ENCODE measurements at places on chromosomes 6 and 20.

- no peak for DNase-seq
These were observed 143.8 kb downstream of the BTBD3 start for GRCh38 chr20:12061466-12061865.

- DNase-seq = no peak
These were observed 19.8 kb upstream of the TGM3 start for GRCh38 chr20:2276015-2276414.

- DNase-seq = no peak
These were observed 668.9 kb upstream of the CITED2 start for GRCh38 chr6:140043357-140043756.

GRCh38 chr6:57035549-57035948 is 10.9 kb upstream of the KIAA1586 start:
- DNase-seq = no peak

- DNase-seq = no peak
These were observed 29.3 kb downstream of the ADGRG6 start for GRCh38 chr6:142331075-142331551.

- DNase-seq = no peak
These were observed 49.0 kb downstream of the MDGA1 start for GRCh38 chr6:37648465-37649330.

GRCh38 chr6:128316258-128316929 is 204.0 kb downstream of the PTPRK start:
- DNase-seq = no peak

GRCh38 chr6:7073082-7073820 is 34.5 kb upstream of the RREB1 start:
- no peak for DNase-seq

DNA sequence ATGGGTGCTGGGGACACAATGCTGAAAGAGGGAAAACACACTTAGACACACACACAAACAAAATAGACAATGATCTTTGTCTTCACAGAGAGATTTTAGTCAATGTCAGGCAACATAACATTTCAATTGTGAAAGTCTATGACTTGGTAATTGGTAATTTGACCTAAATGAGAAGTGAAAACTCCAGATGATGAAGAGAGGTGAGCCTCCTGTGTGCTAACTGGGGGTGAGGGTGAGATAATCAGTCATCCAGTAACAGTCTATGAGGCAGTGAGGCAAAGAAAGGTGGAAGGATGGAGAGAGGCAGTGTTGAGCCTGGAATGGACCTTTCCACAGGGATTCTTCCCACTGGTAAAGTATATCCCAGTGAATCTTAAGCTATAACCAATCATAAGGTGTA is 744.2 kb downstream of the MAFB start:
- DNase-seq = no peak

GRCh38 chr6:41375598-41376151 is 40.3 kb downstream of the NCR2 start:
- DNase-seq = no peak

- DNase-seq = no peak
These were observed 113.0 kb downstream of the SYCP2 start for GRCh38 chr20:59820204-59821041.

DNA sequence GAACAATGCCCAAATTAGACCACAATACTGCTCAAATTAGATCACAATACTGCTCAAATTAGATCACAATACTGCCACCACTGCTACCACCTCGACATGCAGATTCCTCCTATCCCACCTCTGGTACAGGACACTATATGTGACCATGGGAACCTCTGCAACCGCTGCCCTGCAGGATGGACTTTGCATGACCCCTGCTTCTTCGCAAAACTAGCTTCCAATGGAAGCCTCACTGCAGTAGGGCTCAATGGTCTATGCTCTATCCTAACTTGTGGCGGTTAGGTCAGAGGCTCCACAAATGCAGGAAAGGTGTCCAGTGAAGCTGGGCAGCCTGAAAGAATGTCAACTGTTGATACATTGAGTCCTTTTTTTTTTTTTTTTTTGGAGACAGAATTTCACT is 7.8 kb upstream of the TXNDC5 start:
- no peak for DNase-seq

DNA sequence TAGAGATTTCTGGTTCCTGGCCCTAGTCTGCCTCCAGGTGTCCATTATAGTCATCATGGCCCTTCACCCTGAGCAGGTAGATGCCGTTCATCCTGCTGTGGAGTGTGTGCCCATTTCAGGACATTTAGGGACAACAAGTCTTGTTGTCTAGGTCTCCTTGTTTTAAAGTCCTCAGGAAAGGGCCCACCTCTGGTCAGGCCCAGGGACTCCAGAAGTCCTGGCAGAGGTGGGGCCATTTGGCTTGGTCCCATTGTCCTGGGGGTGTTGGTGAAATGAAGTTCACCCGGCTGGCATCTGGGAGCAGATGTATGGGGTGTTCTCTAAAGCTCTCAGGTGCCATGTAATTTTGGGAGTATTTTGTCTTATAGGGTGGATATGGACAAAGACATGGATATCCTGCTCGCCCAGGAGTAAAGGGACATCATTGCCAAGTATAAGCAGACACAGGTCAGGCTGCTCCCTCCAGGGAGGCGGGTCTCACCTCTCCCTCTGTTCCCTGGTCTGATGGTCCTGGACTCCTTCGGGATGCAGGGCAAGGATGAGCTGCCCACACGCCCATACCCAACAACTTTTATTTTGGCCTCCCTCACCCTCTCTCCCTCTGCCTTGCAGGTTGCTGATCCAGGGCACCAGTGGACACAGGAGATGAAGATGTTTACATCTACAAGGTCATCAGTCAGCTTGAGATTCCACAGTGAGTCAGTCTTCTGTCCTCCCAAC is 31.7 kb upstream of the MAS1L start:
- DNase-seq = no peak

GRCh38 chr20:58636983-58637421 is 14.1 kb upstream of the STX16 start:
- no peak for DNase-seq

DNA sequence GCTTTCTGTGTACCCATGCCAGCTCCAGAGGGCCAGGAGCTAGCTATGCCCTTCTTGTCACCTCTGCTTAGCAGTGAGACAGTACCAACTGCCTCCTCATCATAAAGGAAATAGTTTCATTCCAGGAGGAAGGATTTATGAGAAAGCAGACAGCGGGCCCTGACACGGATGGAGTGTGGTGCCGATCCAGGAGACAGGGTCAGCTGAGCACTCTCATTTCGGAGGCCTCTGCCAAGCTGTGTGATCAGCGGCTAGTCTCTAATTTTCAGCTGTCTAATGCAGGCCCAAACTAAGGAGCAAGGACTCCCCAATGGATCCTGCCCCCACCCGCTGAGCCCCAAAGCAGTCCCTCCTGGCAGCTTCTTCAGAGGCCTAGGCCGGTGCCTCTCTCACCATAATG is 103.1 kb downstream of the LRFN2 start:
- no peak for DNase-seq

DNA sequence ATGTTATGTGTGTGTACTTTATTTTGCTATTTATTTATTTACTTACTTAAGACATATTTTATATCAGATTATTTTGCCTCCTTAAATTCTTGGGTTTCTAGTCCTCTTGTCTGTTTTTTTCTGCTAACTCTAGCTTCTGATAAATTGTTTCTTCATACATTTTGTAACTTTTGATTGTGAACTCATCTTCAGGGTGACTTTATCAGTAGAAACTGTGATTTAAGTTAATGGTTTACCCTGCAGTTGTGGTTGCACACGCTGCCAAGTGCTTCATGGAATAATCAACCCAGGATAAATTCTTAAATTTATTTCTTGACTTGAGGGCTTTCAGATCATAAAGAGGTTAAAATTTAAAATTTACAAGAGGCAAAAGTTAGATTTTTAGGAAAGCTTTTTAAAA is 173.3 kb downstream of the CENPW start:
- no peak for DNase-seq

GRCh38 chr6:156031516-156031915 is 575.9 kb upstream of the NOX3 start:
- no peak for DNase-seq

DNA sequence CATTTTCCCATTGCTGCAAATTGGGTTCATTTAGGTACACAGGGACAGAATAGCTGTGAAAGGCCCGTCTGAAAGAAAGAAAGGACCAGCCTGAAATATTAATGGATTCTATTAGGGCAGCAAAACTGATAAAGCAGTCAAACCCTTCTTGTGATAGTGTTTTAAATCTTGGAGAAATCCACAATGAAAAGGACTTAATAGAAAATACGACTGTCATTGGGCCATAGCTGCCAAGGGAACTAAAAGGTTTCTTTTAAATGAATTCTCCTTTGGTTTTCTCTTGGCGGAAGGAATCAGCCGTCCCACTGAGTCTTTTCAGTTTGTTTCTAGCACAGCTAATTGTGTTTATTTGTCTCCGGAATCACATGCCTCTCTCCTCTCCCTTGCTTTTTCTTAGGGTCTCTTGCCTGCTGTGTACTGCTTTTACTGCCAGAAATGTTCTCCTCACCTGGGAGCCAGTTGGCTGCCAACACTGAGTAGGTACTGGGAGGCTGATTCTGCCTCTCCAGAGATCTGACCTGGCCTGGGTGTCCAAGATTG is 11.3 kb downstream of the PAQR8 start:
- no peak for DNase-seq

DNA sequence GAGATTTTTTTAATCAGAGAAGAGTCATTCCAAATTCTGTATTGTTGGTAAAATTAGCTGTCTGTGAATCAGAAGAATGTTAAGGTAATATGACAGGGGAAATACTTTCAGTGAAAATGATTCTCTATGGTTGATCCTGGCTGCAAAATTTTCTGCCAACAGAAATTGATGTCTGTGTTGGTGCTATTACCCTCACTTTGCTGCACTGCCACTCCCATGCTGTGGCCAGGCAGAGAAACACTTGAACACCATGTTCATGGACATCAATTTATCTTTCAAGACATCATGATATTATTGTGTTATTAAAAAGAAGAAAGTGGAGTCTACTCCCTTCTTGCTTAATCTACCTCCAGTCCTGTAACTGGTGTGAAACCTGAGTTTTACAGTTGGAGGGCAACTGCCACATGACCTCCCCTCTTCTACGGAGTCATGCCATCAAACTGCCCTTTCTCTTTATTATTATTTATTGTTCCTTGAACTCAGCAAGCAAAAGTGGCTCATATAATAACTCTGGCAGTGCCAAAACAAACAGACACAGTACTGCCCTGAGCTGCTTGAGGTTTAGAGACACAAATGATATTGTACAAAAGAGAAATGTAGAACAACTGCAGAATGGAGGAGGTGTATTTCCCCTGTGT is 288.0 kb upstream of the JAG1 start:
- DNase-seq = no peak

DNA sequence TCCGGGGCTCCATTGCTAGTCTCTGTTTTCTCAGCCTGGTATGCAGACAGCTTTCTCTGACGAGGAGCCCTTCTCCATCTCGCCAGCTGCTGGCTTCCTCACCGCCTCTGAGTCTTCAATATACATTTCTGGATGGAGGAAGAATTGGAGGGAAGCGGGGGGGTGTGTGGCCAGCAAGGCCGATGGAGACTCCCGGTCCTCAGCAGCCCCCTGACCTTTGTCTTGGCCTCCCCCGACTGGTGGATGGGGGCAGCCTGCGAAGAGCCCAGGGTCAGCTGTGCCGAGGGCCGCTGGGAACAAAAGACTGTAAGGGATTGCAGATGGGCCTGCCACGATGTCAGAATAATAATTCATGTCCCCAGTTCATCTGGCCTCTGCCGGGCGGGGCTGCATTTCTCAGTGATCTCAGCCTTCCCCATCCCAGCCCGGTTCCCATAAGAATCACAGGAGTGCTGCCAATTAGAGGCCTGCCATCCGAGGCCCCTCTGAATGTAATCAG is 54.3 kb upstream of the STX16 start:
- DNase-seq = no peak
